ENCODE measurements at places on chromosomes 5 and 9.
A peak's percentile ranks its signal among the peaks of the same experiment; 100 is the strongest.

DNA sequence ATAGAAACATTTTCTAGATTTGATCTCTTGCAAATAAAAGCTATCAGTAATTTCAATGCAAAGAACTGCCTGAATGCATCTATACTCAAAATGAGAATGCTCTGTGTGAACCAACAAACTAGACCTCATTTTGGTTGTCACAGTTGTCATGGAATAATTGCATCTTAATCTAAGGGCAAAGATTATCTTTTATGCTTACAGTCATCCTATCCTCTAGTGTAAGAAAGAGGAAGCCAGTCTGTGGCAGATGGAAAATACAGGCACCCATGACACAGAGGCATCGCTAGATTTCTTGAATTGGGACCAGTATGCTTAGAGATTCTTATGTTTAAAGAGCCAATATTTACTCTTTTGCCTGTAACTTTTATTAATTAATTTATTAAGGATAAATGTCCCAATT lies 95.0 kb downstream of the MACIR start:
- DNase-seq = no peak

- no peak for DNase-seq
Observed at GRCh38 chr9:69325409-69326212, 596 bp downstream of the ENTREP1 start.

- DNase-seq = no peak
Observed at GRCh38 chr9:123713282-123713681, 216.6 kb downstream of the DENND1A start.

GRCh38 chr9:122657527-122657926 lies at the start of gene OR1B1:
OR1B1 (minus strand) TSS chr9:122657627.
- DNase-seq = no peak

GRCh38 chr5:160317434-160317833 lies 5.1 kb upstream of the CCNJL start:
- DNase-seq = no peak

- DNase-seq = no peak
Observed at GRCh38 chr9:114938687-114939575, 8.5 kb upstream of the TNFSF8 start.

GRCh38 chr9:82130331-82131042 lies 141.9 kb downstream of the SPATA31D1 start:
- no peak for DNase-seq

- DNase-seq = no peak
Observed at GRCh38 chr5:113512341-113512740, 1.2 kb upstream of the YTHDC2 start.

DNA sequence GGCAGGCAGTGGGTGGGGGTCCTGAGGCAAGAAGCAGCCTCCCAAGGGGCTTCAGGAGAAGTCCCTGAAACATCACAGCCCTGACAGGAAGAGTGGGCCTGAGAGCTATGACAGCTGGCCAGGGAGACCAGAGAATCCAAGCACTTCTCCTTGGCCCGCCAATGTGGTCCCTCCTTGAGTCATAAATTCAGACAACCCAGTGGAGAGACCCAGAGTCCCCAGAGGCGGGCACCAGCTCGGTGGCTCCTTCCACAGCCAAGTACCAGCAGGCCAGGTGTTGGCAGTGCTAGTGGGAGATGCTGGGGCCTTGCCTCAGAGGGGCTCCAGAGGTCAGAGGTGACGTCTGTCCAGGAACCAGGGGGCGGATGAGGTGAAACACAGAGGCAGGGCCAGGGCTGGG lies 1.6 kb upstream of the DOK3 start:
- no peak for DNase-seq

- DNase-seq = peak; percentile 17
Observed at GRCh38 chr5:104817127-104817526, 1254.5 kb upstream of the NUDT12 start.

DNA sequence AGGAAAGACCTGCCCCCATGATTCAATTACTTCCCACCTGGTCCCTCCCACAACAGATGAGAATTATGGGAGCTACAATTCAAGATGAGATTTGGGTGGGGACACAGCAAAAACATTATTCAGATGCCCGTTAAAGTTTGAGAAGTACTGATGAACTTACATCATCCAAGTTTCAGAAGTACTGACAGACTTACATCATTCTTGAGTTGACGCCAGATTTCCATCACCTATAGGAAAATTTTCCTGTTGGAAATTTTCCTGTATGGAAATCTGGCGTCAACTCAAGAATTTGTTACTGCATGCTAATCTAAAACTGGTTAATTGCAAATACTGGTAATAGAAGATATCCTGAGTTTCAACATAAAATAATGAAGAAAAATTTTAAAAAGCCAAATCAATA lies 975.9 kb downstream of the MAT2B start:
- DNase-seq = no peak
